T-helper 9 cell (primary cell): ENCODE measurements at places on chromosomes 1 and 21.

GRCh38 chr1:208731981-208732821 lies 488.0 kb upstream of the PLXNA2 start:
- DNase-seq = no peak

DNA sequence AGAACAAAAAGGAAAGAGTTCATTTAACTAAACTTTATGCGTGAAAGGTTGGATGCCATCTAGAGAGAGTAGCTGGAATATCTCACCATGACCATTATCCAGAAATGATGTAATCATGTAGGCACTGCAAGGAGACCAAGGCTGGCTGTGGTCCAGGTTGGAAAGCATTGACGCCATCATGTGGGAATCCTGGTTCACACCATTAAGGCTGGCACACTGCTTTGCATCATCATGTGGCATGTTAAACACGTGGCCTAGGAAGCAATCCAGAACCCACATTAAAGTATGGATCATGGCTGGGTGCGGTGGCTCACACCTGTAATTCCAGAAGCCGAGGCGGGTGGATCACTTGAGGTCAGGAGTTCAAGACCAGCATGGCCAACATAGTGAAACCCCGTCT lies 4.3 kb downstream of the ADAMTS1 start:
- no peak for DNase-seq

GRCh38 chr1:51527144-51527543 lies 8.1 kb upstream of the EPS15 start:
- no peak for DNase-seq

- no peak for DNase-seq
Measured at GRCh38 chr1:85581802-85582686, 1.5 kb downstream of the CCN1 start.

DNA sequence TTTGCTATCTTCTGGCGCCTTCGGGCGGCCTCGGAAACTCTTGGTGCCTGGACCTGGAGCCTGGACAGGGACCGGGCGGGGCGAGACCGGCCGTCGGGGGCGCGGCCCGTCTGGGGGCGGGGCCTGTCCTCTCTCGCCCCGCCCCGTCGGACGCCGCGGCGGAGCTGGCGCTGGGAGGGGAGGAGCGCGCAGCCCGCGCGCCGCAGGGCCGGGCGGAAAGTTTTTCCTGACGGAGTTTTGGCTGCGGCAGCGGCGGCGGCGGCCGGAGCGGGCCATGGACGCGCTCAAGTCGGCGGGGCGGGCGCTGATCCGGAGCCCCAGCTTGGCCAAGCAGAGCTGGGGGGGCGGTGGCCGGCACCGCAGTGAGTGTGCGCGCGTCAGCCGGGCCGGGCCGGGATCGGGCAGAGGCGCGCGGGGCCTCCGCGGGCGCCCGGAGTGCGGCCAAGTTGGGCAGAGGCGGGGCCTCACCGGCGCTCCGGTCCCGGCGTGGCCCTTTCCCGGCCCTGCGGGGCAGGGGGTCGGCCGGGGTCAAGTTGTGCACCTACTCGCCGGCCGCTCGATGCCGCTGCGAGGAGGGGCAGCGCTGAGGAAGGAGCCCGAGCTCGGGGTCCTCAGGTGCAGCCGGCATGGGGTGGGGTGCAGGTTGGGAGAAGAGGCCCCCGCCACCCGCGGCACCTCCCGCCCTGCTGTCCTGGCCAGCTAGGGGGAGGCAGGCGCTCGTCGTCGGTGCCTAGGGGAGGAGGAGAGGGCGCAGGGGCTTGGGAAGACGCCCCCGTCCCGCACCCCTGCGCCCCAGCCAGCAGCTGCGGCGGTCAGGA lies at the start of gene LDLRAP1:
LDLRAP1 (plus strand) TSS at position 182 of the 818 bp plus-strand sequence; CDS start at position 275, 93 bp downstream.
- DNase-seq = peak; percentile 37

DNA sequence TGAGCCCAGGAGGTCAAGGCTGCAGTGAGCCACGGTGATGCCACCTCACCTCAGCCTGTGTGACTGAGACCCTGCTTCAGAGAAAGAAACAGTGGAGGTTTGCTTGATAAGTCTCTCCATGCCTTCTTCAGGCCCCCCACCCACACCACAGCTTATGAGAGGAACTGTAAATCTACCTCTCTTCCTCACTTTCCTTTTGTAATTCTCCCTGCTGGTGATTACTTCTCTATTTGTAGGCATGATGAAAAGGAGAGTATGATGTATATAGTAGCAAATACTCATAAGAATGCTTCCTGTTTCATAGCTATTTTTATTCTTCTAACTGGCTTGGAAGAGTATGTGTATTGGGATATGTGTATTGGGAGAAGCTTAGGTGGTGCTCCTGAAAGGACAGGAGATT lies 186.3 kb downstream of the VPS13D start:
- DNase-seq = no peak

DNA sequence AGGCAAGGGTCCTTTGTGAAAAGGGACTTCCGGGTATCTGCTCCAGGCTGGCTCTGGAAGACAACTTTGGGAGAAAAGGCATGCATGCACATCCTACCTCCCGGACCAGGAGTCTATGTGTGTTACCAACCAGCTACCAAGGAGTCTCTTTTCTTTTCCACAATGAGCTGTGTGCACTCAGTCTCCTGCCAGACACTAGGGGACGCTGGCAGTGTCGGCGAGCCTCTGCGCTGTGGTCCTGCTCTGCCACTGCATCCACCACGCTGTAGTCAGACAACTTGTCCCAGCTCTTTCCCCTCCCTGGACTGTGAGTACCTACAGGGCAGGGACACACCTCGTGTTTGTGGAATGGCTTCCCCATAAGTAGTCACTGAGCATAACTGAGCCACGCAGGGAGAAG lies 5.1 kb upstream of the SSR2 start:
- no peak for DNase-seq

GRCh38 chr1:41135196-41135947 lies 106.7 kb downstream of the SCMH1 start:
- DNase-seq = no peak

GRCh38 chr21:26072666-26073615 lies 97.6 kb downstream of the APP start:
- DNase-seq = no peak

- no peak for DNase-seq
Measured at GRCh38 chr1:201059871-201060555, 36.5 kb upstream of the KIF21B start.

- DNase-seq = no peak
Measured at GRCh38 chr1:238257018-238257621, 366.4 kb upstream of the ZP4 start.

DNA sequence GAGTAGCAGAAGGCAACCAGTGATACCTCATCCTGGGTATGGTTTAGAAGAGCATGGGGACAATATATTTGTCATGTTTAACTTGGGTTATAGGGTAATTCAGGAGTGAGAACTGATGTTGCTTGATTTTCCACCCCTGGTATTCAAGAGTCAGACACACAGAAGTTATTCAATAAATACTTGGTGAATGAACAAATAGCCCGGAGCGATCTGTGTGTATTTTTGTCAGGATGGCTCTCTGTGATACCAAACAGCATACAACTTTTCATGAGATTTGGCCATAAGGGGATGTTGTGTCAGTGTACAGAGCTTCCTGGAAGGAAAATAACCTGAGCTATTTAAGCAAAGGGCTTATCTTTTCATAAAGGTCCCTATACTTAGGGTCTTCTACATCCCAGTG lies 270.2 kb upstream of the C1orf87 start:
- no peak for DNase-seq

- DNase-seq = no peak
Measured at GRCh38 chr1:160207771-160208556, 2.8 kb downstream of the PEA15 start.

DNA sequence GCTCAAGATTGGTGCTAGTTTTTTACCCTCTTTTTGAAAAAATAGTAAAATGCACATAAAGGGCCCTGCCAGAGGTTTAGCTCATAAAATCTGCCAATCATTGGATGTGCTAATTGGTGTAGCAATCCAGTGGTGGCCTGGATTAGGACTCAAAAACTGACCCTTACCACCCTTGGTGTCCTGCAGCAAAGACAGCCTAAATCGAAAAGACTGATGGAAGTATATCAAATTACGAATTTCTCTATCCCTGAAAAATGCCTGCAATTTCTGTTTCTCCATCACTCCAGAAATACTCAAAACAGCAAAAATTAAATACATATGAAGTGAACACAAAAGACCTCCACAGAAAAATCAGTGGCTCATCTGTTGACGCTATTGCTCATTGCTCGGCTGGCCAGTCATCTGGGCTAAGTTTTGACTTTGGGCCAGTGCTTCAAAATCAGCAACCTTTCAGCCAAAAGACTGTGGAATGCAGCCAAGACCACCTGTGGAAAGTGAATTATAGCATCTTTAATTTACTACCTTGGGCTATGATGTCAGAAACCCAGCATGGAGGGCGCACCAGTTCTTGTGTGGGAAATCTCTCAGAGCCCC lies 30.0 kb downstream of the WLS start:
- no peak for DNase-seq

GRCh38 chr1:109248797-109249629 lies at the start of gene CELSR2:
Gene CELSR2, plus strand, starts transcription at chr1:109249539. Its CDS starts 541 bp downstream, at chr1:109250080.
- peak; percentile 58 for DNase-seq

- DNase-seq = no peak
Measured at GRCh38 chr1:173042806-173043205, 7.9 kb downstream of the TNFSF18 start.

- DNase-seq = no peak
Measured at GRCh38 chr1:158799689-158800088, 18.7 kb upstream of the OR6N2 start.

DNA sequence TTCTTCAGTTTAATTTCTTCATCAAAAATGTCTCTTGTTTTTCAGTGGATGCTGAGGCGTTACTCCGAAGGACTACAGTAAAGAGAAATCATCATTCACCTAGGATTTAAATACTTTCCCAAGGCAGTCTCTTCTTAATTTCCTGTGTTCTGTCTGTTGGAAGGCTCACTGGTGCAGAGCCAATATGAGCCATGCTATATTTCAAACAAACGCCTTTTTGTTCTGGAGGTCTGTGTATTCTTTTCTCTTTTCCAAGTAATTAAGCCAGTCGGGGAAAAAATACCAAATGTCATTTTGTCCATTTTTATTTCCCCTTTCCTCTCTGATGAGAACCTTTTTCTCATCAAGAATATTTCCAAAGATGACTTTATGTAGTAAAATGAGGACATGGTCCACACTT lies 206.5 kb downstream of the RWDD3 start:
- DNase-seq = no peak

DNA sequence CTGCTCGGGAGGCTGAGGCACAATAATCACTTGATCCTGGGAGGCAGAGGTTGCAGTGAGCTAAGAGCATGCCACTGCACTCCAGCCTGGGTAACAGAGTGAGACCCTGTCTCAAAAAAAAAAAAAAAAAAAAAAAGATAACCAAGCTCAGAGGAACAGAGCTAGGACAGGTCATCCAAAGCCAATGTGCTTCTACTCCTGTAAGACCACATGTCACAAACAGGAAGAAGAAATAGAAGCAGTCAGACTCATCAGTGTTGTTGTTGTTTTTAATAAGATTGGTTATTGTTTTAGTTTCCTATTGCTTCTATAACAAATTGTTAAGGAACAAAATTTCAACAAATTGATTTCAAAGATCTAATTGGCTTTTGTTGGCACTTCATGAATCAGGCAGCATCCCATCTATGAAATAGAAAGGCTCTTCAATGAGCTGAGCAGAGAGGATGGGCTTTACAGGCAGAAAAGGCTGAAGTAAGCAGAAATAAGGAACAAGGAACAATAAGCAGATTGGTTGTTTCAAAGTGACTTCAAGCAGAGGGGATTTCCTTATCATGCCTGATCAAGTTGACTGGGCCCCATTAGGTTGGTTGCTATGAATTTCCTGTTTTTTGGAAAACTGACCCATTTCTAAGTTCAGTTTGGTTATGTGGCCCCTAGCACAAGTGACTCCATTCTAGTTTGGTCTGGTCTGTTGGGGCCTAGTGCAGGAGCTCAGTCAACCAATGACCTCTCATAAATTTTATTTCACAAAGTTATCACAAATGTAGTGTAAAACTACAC lies 6.0 kb upstream of the AKNAD1 start:
- DNase-seq = no peak

DNA sequence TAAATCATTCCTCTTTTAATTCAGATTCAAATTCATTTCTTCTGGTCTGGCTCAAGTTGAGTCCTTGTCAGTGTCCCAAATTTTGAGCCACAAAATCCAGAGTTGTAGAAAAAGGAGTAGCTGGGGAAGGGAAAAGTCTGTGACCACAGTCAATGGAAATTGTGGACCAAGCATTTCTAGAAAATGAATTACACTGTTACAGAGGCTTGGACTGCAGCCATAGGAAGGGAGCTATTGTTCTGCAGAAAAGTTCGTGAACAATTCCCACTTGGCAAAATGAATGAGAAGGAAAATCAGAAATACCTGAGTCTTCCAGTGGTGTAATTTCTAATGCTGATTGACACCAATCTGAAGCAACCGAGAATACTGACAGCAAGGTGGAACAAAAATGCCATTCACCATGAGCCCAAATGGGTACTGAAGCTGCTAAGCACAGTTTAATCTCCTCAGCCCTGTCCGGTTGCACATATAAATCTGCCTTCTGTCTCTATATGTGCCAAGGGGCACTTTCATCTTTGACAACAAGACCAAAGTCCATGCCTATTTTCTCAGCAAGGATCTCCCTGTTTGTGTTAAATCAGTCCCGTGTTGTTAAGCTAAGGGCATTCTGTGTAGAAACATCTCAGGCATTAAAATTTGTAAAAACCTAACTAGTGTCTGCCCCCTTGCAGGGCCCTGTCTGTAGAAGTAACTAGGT lies 51.3 kb downstream of the TEX35 start:
- no peak for DNase-seq

DNA sequence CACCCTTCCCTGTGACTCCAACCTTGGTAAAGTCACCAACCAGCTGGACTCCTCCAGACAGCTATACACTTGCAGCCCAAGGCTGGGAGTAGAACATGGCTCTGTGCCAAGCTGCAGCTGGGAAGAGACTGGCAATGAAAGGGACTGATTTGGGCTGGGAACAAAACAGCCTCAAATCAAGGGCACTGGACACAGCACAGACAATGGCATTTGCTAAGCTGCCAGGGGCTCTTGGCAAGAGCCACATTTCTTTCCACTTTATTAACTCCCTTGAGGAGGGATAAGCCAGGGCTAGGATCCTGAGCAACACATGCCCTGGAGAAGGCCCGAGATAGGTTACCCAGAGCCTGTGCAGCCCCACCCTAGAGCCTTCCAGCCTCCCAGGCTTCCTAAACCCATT lies 12.0 kb downstream of the SYT11 start:
- no peak for DNase-seq

DNA sequence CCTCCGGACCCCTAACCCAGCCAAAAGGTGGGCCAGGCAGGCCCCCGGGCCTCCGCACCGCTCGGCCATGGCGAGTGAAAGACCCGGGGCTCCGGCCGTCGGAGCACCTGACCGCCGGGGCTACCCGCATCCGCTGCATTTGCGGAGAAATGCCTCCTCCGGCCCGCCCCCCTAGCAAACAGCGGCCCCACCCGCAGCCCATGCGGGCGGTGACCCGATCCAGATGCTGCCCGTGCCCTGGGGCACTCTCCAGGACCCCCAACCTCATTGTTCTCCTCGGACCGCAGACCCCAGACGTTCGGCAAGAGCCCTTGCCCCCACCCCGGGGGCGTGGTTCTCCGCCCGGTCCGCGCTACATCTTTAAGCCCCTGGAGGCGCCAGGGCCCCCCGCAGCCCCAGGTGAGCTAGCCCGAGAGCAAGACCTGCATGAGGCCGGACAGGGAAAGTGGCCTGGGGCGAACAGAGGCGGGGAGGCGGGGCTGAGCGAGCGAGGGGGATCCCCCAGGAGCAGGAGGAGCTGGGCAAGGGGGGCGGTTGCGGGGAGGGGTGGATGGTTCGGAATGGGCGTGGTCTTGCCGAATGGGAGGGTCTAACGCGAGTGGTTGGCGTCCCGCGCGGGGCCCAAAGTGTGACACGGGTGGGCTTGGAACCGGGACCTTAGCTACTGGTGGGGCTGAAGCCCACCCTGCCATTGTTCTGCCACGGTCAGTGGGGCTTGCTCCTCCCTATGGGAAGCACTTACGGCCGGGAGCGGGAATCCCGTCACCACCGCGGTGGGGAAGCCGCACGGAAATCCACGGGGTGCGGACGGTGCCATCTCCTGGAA lies 6.3 kb upstream of the CRYBG2 start:
- peak; percentile 58 for DNase-seq
